ENCODE measurements at places on chromosomes 2 and 18.

DNA sequence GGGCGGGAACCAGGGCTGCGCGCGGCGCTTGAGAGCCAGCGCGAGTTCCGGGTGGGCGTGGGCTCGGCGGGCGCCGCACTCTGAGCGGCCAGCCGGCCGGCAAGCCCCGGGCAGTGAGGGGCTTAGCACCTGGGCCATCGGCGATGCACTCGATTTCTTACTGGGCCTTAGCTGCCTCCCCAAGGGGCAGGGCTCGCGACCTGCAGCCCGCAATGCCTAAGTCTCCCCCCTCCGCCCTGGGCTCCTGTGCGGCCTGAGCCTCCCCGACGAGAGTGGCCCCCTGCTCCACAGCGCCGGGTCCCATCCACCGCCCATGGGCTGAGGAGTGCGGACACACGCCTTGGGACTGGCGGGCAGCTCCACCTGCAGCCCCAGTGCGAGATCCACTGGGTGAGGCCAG lies 36.5 kb upstream of the MAP2 start:
- DNase-seq: no peak

- no peak for DNase-seq
These were observed 110.4 kb downstream of the GRB14 start for GRCh38 chr2:164510895-164511294.

GRCh38 chr18:66473882-66474281 lies 130.0 kb downstream of the CDH19 start:
- DNase-seq: no peak

DNA sequence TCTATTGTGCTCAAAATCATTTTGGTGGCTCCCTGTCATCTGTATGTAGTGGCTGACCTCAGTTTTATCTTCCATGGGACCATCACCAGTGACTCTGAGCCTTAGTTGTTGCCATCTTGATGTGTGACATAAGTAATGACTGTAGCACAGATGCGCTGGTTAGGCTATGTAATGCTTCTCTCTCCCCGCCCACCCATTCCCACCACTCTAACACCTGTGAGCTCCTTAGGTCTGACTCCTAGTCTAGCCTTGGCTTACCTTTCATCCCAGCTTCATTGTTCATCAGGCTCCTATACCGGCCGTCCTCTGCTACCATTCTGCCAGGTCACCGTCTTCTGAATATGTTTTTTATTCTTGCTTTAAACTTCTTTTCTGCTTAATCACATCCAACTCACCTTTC lies 17.2 kb downstream of the MYO1B start:
- DNase-seq: no peak

GRCh38 chr18:29653671-29654215 lies 1388.8 kb downstream of the DSC3 start:
- DNase-seq: no peak

DNA sequence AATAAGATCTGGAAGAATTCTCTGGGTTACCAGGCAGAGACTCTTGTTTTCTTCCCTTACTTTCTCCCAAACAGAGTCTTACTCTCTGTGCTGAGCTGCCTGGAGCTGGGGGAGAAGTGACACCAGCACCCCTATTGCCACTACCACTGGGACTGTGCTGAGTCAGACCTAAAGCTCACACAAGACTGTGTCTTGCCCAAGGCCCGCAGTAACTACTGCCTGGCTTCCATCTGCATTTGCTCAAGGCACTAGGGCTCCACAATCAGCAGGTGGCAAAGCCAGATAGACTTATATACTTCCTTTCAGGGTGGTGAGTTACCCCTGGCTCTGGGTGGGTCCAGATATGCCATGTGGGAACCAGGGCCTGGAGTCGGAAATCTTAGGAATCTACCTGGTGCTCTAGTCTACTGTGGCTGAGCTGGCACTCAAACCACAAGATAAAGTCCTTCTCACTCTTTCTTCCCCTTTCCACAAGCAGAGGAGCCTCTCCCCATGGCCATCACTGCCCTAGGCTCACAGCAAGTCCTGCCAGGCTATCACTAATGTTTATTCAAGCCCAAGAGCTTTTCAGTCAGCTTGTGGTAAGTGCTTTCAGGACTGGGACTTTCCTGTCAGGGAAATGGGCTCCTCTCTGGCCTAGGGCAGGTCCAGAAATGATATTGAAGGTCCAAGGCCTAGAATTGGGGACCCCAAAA lies 27.6 kb upstream of the SERPINB2 start:
- DNase-seq: no peak
